ENCODE measurements at places on chromosomes 7 and 10.

DNA sequence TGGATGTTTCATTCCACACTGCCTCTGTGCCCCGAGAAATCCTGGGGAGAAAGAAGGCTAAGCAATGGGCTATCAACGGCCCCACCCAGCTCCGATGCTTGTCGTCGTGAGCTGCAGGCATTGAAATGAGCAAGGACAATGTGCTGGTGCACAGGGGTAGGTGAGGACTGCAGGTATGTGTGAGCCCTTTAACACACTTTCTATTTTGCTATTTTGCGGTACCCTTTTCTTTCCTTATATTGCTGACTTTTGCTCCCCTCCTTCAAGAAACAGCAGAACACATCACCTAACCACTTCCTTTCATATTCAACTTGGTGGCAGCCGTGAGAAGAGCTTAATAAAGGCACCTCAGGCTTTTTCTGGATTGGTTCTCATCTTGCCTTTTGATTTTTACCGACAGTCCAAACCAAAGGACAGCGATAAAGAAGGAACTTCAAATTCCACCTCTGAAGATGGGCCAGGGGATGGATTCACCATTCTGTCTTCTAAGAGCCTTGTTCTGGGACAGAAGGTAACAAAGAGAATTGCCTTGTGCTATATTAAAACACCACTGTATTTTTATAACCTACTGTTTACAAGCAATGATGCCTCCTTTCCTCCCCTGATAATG is 39.2 kb downstream of the AIFM2 start:
- no peak for DNase-seq
- no peak overlapping the region for H3K4me3 ChIP-seq
- peaks cover 2% of the 10 kb centered on the region for H3K36me3 ChIP-seq
- H3K4me1 ChIP-seq = no peaks in the 10 kb centered on the region
- no peak overlapping the region for H3K27ac ChIP-seq
- no peaks in the 10 kb centered on the region for H3K27me3 ChIP-seq

GRCh38 chr10:127302343-127302742 is 106.0 kb upstream of the INSYN2A start:
- DNase-seq = no peak
- H3K36me3 ChIP-seq = no peaks in the 10 kb centered on the region
- H3K4me1 ChIP-seq = no peaks in the 10 kb centered on the region
- no peak overlapping the region for H3K27ac ChIP-seq
- no peak overlapping the region for H3K4me3 ChIP-seq

- H3K36me3 ChIP-seq = no peaks in the 10 kb centered on the region
- H3K27me3 ChIP-seq = peaks cover 11% of the 10 kb centered on the region
Observed at GRCh38 chr7:101165958-101166647, 734 bp upstream of the VGF start.

DNA sequence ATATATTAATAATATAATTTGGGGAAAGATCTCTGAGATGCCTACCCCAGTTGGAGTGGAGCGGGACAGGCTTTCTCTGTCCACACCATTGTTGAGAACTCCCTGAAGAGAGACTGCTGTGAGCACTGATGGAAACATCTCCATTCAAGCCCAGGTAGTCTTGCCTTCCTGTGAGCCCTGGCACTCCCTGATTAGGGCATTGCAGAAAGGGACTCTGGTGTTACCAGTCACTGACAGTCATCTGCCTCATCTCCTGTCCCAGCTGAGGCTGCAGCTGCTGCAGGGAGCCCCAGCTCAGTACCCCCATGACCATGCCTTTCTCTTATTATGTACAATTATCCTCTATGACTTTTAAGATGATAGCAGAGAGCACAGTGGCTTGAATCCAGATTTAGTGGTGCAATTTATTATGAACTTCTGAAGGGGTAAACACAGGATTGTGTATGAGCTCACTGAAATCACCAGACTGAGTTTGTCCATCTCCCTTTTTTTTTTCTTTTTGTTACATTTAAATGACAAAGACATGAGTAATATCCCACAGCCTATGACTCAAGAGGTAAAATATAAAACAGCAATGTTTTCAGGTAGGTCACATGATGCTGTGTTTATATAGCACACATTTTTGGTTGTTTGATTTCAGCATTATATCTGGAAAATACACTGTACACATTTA is 236.9 kb downstream of the SLC25A13 start:
- no peaks in the 10 kb centered on the region for H3K27me3 ChIP-seq
- no peaks in the 10 kb centered on the region for H3K4me1 ChIP-seq
- no peak overlapping the region for H3K27ac ChIP-seq
- H3K4me3 ChIP-seq = no peak overlapping the region
- H3K36me3 ChIP-seq = no peaks in the 10 kb centered on the region
